ENCODE measurements at places on chromosomes 7 and 10.

- DNase-seq: no peak
Observed at GRCh38 chr7:29764227-29764626, 42.1 kb upstream of the WIPF3 start.

GRCh38 chr7:92682903-92683539 lies 92.8 kb upstream of the FAM133B start:
- no peak for DNase-seq

DNA sequence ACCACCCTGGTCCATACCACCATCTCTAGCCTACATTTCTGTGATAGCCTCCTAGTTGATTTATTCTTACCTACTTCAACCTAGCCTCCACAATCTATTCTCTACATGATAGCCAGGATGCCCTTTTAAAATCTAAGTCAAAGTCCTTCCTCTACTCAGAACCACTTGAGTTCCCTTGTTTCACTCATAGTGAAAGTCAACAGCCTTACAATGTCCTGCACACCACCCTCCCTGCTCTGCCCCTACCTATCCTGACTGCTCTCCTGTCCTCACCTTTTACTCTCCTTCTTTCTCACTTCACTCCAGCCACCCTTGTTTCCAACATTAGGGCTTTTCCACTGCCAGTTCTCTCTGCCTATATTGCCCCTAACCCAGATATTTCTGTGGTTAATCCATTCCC lies 146.7 kb downstream of the GRM3 start:
- no peak for DNase-seq

DNA sequence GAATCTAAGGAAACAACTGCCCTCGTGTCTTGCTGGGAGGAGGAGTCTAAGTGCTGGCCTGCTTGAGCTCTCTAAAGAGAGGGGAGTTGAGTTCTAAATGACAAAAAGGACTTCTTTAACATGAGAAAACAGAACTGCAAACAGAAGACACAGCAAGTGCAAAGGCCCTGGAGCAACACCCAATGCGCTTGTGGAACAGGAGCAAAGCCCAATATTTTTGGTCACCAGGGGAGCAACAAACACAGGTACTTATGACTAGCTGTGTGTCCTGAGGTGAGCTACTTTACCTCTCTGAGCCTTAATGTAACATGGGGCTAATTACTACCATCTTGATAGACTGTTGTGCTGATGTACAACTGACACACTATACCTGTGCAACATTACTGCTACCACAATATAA lies 634.3 kb downstream of the PARD3 start:
- DNase-seq: no peak

- DNase-seq: no peak
Observed at GRCh38 chr7:139495580-139496125, 12.2 kb upstream of the KLRG2 start.

GRCh38 chr10:58661336-58661735 lies 148.7 kb downstream of the BICC1 start:
- DNase-seq: no peak

DNA sequence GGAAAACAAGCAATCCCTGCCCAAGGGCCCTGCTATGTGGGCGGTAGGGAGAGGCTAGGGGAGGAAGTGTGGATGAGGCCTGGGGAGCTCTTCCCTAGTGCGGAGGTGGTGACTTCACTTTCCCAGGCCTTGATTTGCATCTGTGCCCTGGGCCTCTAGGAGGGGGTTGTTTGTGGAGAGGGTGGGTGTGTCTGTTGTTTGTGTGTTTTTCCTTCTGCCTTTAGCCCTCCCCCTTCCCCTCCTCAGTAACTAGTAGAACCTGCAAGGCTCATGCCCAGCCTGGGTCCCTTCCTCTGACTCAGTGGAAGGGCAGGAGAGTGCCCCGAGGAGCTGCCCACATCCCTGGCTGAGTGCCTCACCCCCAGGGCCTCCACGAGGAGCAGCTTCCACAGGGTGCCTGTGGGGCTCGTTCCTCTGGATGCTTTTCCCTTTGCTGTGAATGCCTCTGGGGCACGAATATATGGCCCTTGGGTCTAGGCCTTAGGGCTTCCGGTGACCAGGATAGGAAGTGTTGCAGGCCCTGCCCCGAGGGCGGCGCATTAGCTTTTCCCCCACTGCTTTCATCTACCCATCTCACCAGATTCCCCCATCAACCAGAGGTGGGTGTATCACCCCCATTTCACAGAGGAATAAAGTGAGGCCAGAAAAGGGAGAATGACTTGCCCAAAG lies 89.4 kb upstream of the DUSP5 start:
- DNase-seq: no peak

- no peak for DNase-seq
Observed at GRCh38 chr10:131172433-131172832, 139.1 kb downstream of the TCERG1L start.

- no peak for DNase-seq
Observed at GRCh38 chr10:114748241-114748640, 73.3 kb upstream of the FHIP2A start.

DNA sequence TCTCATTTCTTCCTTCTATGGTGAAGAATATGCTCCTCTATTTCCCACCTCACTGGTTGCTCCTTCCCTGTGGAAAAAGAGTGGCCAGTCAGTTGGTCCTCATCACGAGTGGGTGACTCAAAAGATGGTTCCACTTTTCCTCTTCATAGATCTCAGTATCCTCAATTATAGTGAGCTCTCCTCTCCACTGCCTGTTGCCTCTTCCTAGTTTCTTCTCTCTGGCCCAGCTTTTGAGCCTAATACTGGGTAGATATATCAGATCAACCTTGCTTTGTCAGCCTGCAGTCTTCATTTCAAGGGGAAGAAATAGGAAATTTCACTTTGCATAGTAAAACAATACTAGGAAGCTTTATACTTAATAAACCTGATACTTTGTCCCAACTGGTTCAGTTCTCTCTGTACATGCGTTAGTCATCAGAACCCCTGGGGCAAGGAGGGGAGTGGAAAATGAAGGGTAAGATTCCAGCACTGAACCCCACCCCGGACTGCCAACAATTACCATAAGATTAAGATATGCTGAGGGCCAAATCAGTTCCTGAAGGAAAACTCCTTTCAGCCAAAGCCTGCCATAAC lies 15.5 kb upstream of the WNT16 start:
- no peak for DNase-seq

- DNase-seq: no peak
Observed at GRCh38 chr7:11410656-11411644, 421.0 kb downstream of the THSD7A start.

DNA sequence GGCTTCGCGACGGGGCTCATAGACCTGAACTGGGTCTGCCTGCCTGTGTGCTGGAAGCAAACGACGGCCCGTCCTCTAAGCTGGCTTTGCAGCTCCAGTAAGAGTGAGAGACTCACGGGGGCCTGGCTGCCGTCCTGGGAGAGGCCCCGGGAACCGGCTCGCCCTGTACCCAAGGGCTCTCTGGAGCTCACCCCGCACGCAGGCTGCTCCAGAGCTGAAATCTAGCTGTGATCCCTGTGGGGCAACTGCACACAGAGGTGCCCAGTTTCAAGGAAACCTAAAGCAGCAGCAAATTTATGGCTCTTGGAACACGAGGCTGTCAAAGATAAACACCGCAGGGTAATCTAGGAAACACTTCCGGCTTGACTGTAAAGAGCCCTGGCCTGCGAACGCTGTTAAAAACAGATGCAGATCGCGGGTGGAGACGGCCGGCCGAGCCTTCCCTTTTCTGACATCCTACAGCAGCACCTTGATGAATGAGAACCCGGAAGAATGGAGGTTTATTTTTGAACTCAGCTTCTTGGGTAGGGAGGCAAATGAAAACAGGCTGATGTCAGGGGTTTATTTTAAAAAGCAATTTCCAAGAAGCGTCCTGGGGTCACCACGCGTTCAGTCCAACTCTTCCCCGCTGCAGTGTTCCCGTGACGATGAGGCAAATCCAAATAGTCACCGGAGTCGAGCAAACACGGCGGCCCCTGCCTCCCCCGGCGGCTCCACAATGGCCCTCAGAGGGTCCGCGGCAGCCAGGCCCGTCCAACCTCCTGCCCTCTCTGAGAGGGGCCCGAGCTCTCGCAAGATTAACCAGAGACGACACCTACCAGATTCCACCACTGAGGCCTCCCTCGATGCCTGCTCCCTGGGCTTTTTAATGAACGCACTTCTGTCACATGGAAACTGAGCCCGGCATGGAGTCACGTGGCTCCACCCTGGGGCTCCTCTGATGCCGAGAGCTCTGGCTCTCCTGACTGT lies 29.6 kb downstream of the AMZ1 start:
- no peak for DNase-seq

DNA sequence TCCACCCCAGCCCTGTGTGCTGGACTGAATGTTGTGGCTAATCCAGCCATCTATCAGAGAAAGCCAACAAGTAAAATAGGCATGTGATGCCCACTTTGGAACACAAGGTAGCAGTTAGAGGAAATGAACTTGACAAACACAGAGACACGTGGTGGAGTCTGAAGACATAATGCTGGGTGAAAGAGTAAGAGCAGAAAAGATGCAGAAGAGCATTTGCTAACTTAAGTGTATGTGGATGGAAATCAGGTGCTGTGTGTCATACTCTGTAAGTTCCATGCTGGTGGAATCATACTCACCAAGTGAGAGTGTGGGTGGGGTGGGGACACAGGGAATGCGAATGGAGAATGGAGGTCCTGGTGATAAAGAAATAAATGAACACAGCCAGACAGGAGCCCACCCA lies 22.8 kb downstream of the WDFY4 start:
- DNase-seq: no peak

DNA sequence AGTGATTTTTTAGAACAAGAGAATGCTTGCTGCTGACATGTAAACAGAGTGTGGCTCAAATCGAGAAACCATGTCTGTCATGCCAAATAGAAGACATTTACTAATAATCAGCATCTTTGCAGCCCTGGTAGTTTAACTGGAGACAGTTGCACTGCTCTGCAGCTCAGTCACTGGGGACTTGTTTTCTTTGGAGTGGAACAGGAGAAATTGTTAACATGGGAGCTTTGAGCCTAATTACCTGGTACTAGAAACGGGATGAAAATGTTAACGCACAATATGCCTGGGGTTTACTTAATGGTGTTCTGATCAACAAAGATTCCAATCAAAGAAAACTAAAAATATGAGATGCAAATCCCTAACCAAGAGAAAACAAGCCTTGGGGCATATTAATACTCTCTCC lies 153.5 kb downstream of the NRP1 start:
- DNase-seq: no peak

DNA sequence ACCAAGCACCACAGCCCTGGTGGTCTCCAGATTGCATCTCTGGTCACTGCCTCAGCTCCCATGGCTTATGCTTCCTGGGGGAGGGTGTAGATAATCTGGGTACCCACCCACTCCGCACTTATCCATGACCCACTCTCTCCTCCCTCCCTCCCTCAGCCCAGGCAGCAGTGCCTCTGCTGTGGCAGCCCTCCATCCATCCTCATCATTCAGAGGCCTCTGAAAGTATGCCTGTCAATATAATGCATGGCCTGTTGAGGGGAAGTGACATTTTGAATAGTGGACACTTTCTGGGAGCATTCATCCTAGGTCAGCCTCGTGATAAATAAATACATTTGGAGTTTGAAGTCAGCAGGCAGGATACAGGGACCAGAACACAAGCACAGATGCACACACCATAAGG lies 23.2 kb downstream of the ZNF503 start:
- DNase-seq: no peak

DNA sequence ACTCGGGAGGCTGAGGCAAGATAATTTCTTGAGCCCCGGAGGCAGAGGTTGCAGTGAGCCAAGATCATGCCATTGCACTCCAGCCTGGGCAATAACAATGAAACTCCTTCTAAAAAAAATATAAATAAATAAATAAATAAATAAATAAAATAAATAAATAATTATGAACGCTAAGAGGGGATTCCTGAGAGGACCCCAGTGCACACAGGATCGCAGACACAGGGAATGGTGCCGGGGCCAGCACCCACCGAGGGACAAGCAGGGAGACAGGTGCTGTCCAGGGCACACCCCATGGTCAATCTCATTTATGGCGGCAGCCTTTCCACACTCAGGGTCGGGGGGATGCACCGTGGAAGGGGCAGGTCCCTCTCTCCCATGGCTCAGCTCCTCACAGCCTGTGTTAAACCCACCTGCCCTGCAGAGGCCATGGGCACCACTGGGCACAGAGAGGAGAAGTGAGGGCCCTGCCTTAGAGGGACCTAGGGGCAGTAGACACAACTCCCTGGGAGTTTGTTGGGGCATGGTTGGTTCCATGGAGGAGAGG lies 2.2 kb upstream of the RAMP3 start:
- DNase-seq: no peak

DNA sequence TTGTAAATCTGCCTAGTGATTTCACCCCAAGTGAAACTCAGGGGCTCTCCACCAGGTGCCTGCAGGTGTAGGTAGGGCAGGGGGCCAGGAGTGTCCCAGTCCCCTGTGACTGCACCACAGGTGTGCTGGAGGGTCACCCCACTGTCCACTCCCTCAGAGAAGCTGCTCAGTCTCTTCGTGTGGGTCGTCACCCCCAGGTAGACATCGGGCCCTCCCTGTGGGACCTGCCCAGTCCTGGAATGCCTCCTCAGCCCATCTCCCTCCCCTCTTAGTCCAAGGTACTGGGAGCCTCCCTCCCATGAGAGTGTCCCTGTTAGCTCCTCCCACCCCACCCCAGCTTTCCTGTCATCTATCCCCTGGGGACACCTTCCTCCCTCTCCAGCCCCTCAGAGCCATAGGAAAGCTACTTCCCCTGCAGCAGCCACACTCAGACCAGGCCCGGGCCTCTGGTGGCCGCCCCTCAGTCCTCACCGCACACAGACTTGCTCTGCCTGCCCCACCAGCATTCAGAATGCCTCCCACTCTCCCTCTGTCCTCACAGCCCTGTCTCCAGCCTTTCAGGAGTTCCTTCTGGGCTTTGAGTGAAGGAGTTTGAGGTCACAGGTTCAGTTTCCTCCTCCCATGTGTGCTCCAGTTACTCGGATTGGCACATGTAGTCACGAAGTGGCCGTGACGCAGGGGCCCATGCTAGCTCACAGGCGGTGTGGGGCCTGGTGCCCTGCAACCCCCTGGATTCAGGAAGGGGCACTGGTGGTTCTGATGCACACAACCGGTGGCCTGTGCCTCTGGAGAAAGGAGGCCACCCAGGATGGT lies 5.1 kb downstream of the ALOX5 start:
- DNase-seq: no peak

GRCh38 chr10:102775201-102775934 lies 31.6 kb downstream of the WBP1L start:
- DNase-seq: no peak

- no peak for DNase-seq
Observed at GRCh38 chr10:34567659-34568253, 247.3 kb downstream of the PARD3 start.

- DNase-seq: no peak
Observed at GRCh38 chr7:101166909-101167644, 1.7 kb upstream of the VGF start.

DNA sequence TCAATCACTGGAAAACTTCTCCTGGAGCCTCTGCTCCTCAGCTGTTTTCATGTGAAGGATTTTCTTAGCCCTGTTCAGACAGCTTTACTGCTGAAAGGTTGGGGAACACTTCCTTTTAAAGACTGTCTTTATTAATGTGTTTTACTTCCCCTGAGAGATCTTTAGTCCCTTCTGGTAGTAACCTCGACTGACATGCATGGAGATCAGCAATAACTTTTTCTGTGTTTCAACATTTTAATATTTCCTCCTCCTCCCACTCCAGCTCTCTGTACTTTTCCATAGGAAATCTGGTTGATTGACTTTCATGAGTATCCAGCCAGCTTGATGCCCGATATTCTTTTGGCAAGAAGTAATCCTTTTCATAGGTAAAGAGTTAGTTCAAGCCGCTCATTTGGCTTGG lies 62.7 kb upstream of the STRIP2 start:
- no peak for DNase-seq

All from G401 (cell line).